ENCODE measurements at places on chromosomes 6 and 20.

DNA sequence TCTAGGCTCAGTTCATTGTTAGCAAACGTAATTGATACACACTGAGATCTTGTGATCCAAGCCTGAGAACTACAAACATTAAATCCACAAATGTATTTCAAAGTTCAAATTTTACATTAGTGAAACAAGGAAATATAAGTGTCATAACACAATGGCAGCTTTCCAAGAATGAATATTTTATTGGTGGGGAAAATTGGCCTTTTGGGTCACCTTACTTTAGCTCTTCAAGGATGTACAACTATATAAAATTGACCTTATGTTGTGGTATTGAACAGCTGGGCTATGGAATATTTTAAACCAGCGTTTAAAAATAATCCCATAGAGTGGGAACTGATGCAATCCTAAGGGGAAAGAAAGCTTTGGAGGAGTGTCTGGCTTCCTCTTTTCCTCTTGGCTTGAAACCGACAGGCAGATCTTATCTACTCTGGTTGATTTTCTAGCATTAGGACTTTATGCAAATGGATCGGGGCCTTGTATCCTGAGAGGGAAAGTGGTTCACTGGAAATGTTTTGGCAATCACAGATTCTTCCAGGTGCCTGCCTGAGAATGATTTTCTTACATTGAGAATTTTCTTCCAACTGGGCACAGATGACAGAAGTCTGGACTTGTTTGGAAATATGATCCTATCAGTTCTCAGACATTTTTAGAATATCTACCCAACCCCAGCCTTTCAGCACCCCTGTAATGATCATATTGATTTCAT is 184.8 kb upstream of the ECI2 start:
- DNase-seq: no peak

GRCh38 chr6:87628881-87629280 is 38.9 kb downstream of the ORC3 start:
- no peak for DNase-seq

- no peak for DNase-seq
These were observed 2.0 kb upstream of the C20orf144 start for GRCh38 chr20:33660035-33660684.

DNA sequence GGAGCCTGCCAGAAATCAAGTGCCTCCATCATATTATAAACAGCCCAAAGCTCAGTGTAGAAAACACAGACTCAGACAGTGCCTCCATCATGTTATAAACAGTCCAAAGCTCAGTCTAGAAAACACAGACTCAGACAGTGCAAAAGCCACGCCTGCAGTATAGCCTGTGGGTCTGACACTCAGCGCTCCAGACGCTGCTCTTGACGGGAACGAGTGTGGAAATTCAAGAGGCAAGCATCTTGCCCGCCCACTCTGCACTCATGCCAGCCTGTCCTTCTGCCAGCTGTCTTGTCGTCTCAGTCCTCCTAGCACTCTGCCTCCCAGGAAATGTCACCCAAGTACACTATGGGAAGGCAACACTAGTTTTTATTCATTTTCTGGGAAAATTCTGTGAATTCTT is 274.2 kb upstream of the CDH4 start:
- DNase-seq: no peak

DNA sequence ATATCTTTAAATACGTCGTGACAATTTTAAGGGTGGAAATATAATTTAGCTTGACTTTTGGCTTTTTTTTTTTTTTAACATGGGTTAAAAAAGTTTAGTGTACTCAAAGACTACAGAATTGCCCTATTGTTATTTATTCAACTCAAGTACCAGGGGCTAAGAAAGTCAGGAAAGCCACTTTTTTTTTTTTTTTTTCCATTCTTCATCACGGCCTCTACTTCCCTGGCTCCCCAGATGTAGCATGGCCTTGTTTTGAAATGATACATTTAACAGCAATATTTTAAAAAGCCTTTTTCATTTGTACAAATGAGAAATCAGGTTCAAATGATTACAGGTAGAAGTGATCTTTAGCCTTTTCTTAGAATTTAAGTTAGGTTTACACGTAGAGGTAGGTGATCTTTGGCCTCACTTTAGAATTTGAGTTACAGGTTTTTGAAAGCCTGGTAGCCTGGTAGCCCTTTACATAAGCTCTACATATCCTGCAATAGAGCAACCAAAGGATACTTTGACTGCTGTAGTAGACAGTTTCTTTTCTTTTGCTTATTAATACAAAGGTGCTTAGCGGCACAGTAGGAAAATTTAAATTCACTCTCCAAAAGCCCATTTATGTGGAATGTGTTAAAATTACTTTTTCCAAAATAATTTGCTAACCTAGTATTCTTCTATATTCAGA is 160.5 kb upstream of the MMS22L start:
- no peak for DNase-seq

DNA sequence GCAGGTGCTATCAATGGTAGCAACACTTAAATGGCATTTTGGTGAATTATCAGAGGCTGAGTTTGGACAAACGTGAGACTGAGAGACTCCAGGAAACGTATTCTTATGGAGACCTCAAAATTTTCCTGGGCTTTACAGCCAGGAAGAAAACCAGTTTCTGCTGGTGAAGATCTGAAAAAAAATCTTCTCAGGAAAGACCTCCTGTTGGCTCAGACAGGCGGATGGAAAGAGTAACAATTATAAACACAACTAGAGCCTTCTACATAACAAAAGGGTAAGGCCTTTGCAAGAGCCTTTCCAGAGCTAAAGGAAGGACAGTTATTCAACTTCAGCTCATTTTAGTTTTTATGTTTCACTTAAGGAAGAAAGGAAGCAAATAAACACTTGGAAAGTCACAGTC is 274.4 kb downstream of the THBS2 start:
- no peak for DNase-seq

DNA sequence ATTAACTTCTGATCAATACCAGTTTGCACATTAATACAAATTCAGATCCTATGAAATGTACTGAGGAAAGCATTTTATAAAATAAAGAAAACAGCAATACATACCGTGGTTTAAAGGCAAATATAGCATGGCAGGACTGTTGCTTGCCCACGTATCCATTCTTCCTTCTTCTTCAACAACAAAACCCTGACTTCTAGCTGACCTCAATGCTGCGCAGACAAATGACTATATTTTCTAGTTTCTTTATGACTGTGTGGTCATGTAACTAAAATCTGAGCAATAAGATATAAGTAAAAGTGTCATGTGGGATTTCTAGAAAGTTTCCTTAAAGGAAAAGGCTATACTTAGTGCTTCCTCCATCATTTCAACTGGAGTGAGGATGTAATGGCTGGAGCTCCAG is 85.0 kb downstream of the CDC40 start:
- no peak for DNase-seq

DNA sequence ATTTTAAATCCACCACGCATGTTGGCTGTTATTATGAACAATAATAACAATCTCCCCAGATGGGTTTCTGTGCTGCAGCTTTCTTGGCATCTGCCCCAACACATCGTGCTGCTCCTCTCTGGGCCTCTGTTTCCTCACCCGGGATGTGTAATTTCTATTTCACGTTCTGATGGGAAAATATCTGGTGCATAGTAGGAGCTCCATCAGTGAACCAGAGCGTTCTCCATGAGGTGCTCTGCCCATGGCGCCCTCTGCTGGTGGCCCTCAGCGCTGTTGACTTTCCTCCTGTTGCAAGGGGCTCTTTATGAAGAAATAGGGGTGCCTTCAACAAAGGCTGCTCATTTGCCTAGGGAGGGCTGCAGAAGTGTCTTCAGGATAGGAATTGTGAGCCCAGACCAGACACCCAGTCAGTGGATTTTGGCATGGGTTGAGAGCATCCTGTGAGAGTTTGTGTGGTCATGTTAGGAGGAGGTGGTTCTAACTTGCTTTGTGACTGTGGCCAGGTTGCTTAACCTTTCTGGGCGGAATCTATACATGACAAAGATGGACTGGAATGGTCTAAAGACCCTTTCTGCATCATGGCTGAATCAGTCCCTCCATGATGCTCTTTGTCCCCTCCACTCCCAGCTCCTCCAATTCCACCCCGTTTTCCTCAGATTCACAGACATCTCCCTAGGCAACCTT is 8.1 kb downstream of the SCRT2 start:
- DNase-seq: no peak

- no peak for DNase-seq
These were observed 61.7 kb upstream of the XRN2 start for GRCh38 chr20:21241406-21241805.

- no peak for DNase-seq
These were observed 144.8 kb downstream of the ZNF217 start for GRCh38 chr20:53448875-53449274.

DNA sequence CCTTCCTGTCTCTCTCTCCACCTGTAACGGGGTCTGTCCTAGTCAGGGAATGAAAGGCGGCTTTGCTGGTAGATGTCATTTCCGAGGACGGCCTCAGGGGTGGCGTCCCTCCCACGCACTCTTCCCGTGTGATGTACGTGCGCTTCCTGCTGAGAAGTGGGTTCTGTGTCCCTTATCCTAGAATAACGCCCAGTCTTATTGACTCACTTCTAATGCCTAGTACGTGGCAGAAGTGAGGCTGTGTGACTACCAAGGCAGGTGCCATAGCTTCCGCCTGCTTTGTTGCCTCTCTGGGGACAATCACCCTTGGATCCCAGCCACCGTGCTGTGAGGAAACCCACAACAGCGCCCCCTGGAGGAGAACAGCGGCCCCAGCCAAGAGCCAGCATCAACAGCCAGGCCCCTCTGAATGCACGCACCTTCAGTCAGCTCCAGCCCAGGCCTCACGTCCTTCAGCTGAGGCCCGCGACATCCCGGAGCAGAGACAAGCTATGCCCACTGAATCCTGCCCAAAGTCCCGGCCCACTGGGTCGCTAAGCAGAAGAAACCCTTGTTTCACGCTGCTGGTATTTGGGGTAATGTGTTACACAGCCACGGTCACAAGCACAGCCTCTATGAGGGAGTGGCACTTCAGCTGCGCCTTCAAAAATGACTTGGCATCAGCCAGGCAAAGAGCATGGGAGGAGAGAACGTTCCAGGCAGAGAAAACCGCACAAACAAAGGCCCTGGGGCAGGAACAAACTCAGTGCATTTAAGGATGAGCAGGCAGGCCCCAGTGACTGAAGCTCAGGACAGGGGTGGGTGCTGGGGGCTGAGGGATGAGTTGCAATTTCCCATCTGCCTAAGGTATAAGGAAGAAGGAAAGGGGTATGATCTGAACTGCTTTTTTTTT is 224.2 kb downstream of the NFATC2 start:
- no peak for DNase-seq

- no peak for DNase-seq
These were observed 22.7 kb upstream of the CCND3 start for GRCh38 chr6:41964201-41964887.

GRCh38 chr6:114611696-114612095 is 268.9 kb upstream of the HS3ST5 start:
- no peak for DNase-seq

DNA sequence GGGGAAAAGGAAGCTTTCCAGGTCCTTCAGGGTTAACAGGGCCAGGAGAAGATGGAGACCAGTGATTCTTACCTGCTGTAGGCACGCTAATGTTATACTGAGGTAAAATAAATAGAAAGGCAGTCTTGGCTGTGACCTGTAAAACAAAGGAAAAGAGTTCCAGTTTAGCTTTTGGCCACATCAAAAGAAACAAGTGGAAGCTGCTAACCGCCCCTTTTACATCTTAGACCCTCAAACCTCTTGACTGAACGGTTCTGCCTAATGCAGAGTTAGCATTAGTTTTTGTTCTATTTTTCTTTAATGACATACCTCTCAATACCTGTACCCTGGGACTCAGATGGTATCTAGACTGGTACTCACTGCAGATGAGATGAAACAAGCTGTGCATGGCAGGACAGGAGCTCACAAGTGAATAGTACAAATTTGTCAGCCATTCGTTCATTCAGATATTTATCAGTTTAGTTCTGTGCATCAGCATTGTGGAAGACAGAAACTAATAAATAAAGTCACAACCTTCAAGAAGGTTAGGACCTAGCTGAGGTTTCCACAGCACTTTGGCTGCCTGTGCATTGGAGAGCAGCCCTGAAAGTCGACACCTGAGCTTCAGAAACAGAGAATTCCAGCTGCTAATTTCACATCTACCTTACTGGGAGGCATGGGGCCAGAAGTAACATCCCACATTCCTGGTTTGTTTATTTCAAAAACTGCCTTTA is 41.0 kb downstream of the TRAM2 start:
- no peak for DNase-seq

DNA sequence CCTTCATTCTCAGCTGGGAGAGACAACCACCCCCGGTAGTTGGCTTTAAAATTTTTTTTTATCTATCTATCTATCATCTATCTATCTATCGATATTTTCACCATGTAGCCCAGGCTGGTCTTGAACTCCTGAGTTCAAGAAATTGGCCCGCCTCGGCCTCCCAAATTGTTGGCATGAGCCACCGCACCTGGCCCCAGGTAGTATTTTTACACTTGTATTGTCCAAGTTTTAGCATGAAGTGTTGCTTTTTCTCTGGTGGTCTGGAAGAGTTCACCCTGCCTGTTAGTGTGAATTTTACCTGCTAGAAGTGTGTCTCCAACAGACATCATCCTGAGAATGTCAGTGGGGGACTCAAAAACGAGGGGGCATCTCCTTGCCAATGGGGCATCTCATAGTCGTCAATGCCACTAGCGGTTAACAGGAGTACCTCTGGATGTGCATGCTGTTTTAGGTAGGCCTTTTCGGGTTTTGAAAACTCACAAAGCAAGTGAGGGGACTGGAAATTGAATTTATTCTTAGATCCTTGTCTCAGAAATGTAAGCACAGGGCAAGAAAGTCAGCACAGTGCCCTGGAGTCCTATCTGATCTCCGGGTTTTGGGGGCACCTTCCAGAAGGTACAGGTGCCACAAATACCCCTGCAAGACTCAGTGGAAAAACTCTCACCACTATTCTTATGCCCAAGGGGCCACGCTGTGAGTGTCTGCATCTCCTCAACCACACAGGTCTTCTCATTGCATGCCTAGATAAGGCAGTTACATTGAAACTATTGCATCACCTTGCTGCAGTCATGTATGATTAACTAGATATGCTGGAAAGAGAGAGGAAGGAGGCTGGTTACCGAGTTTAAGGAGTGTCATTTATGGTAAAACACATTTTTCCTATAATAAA is 37.1 kb downstream of the TNFAIP3 start:
- DNase-seq: no peak

DNA sequence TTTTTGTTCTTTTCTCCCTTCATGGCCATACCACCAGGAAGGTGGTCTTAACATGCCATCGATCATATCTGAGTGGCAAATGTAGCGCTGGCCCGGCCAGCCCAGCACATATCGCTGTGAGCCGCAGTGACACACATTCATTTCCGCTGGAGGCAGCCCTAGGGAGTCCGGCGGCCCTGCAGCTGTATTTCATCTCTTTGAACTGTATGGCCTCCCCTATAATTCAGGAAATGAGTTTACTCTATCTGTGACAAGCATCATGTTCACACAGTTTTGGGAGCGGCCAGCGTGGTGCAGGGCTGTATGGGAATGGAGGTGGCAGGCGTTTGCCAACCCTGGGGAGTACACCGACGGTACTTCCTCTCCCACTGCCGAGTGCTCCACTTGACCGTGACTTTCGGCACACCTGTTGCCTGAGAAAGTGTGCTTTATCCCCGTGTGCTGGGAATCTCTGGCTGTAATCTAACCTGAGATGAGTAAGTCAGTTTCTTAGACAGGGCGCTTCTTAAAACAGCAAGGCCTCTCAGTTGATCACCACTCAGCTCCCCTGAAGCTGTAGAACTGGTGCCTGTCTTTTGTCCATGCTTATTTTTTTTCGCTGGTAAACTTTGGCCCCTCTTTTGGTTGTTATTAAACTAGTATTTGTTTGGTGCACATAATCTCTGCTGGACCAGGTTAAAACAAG is 257.1 kb upstream of the TAB2 start:
- DNase-seq: no peak

All from esophagus squamous epithelium (tissue), 5 donors.